ENCODE measurements at places on chromosomes 3 and 15.

DNA sequence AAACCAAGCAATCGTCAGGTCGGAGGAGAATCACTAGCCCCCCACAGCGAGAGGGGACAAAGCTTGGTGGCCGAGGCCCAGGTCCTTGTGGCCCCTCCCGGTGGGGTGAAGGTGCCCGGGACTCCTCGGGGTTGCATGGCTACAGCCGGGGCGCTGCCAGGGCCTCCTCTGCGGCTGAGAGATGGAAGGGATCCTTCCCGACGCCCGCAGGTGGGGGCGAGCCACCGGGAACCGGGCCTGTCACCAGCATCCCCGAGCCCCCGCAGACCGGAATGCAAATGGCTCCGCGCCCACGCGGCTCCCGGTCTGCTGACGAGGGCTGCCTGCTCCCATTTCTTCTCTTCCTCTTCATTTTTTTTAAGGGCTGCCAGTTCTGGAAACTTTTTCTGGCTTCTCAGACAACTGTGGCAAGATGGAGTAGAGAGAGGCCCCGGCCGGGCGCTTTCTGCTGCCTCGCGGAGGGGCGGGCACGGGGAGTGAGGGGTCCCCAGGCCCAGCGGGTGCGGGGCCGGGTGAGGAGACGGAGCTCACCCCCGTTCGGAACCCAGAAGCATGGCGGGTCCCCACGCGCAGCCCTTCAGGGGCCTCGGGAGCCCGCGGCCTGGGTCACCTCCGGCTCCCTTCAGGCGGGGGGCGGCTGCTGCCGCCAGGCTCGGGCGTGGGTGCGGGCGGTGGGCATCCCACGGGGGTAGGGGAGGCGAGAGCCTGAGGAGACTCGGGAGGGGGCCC is 27.5 kb downstream of the MELTF start:
- no peak for DNase-seq

- no peak for DNase-seq
Measured at GRCh38 chr15:47388299-47388698, 329.0 kb upstream of the SEMA6D start.

- no peak for DNase-seq
Measured at GRCh38 chr3:1214933-1215332, 122.1 kb downstream of the CNTN6 start.

DNA sequence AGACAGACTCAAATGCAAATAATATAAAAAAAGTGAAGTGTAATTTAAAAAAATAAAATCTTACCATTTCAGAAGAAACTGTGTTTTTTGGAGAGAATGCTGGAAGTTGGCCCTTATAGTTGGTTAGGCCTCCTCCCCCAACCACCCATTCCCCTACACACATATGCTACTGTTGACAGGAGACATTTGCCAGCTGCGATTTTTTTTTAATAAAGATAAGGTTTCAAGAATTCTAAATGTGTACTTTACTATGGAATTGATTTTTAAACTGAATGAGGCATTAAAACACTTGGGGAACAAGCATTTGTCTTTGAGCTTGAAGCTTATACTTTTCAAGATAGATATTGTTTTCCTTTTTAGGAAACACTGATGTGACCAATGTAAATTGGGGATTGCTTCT is 4.4 kb upstream of the SSR3 start:
- no peak for DNase-seq

DNA sequence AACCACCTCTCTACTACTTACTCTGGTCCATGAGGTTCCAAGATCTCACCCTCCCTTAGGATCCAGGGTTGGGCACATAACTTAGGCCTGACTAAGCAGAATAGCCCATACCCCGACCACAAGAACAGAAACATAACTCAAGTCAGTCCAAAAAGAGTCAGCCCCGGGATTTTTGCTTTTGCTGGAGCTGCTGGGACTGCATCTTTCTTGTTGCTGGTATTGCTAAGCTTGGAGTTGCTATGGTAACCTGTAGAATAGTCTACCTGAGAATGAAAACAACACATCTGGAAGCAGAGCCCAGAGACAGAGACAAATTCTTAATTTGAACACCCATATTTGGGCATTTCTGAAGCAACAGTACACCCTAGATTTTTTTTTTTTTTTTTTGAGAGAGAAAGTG is 6.5 kb downstream of the RUBCN start:
- peak; percentile 66 for DNase-seq

DNA sequence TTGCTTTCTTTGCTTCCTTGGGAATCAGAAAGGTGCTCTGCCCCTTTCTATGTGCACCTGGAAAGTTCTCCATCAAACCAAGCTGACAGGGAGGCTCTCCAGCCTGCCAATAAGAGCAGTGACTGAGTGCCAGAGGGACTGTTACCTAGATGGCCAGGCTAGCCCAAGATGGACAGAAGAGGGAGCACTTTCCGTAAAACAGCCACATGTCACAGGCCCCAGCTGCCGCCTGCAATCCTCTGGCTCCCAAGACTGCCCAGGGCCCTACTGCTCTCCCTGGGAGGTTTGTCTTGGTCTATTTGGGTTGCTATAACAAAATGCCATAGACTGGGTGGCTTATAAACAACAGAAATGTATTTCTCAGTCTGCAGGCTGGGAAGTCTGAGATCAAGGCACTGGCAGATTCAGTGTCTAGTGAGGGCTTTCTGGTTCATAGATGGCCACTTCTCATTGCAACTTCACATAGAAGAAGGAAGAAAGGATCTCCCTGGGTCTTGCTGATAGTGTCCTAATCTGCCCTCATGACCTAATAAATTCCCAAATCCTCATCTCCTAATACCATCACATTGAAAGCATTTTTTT is 72.3 kb downstream of the TAMM41 start:
- DNase-seq, result peak; percentile 38

- DNase-seq, result no peak
Measured at GRCh38 chr3:38026856-38027255, 2.6 kb downstream of the PLCD1 start.

DNA sequence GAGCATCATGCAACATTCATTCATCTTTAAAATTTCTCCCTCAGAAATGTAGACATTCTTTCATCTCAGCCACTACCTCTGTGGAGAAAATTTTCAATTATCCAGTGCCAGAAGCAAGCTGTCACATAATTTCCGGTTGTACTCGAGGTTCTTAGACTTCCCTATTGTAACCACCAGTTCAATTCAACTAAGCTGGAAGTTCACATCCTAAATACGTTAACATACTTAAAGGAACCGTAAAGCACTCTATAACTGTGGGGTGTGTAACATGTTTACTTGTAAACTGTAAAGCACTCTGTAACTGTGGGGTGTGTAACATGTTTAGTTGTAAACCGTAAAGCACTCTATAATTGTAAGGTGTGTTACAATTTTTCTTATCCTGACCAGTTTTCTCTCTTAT is 150.3 kb downstream of the PLCL2 start:
- DNase-seq, result no peak

GRCh38 chr3:124201226-124201625 is 209.3 kb upstream of the ROPN1 start:
- DNase-seq, result no peak

GRCh38 chr15:93855181-93855826 is 376.1 kb upstream of the MCTP2 start:
- no peak for DNase-seq

- no peak for DNase-seq
Measured at GRCh38 chr3:30324587-30324986, 281.8 kb upstream of the TGFBR2 start.

DNA sequence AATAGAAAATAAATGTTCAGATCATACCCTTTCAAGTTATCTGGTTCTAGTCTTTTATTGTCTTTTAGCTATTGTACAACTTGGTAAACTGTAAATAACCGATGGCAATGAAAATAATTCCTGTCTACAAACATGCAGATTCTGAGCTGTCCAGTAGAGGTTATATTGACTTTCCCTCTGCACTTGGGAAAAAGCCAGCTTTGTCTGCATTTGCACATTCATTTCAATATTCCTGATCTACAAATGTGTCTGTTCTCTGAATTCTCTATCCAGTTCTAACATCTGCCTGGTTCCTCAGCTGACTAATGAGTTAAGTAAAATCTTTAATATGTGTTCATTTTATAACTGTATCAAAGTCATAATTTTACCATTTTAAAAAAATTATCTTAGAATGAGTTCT is 408.5 kb downstream of the ERC2 start:
- DNase-seq, result no peak

- DNase-seq, result no peak
Measured at GRCh38 chr3:127796831-127797150, 25.5 kb downstream of the MGLL start.

GRCh38 chr3:136070953-136071949 is 105.7 kb downstream of the PPP2R3A start:
- no peak for DNase-seq

DNA sequence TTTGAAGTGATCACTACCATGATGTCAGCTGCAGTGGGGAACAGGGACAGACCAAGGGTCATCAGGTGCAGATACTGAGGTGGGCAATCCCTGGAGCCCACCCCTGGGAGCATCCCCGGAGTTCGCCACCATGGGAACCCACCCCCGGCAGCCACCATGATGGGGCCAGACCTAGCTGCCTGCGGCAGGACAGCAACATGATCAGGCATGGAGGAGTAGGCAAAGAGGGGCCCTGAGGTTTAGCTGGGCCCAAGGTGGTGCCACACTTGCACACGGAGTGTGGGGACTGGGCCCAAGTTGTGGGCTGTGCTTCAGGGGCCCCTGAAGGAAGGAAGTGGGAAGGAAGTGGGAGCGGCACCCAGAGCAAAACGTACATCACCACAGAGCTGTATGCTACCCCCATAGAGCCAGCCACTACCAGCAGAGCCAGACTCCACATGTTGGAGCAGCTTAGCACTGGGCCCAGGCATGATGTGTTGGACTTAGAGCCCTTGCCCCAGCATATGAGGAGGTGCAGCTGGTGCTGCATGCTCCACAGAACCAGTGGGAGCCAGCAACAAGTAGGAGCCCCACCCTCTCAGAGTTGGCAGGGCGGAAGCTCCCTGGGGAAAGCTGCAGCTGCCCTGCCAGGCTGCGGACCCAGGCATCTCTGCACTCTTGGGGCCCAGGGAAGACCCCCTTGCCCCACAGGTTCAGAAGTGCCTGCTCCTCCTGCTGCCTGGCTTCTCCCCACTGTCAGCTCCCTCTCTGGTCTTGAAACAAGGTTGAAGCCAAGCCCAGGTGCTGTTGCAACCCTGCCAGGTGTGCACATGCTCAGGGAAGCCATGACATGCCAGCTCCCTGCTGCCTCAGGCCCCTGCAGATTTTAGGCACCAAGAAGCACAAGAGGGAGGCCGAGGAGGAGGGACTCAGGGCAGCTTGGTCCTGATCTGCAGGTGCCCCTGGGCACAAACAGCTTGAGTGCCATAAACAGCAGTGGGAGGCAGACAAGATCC is 515.3 kb downstream of the ZBBX start:
- DNase-seq, result no peak

DNA sequence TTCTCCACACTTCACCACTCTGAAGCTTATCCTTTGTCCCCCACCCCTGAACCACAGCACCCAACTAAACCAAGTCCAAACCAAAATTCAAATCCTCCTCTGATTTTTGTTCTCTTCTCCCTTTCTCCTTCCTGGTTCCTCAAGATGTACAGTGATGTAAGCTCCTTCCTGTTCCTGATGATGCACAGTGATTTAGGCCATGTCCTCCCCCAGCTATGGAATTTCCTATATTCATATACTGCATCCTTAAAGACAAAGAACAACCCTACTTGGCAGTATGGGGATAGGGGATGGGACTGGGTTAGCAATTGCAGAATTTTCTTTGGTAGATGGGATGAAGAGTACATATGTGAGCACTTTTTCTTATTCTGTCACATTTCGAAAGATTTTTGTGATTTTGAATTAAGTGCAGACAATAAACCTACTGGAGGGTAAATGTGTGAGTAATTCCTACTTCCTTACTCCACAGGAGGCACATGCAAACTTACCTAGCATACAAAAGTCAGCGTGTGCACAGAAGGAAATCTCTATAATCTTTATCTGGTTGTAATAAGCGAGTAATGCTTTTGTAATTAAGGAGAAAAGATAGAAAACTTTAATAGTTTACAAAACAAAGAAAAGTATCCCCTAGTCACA is 125.0 kb downstream of the ANO10 start:
- DNase-seq, result no peak

DNA sequence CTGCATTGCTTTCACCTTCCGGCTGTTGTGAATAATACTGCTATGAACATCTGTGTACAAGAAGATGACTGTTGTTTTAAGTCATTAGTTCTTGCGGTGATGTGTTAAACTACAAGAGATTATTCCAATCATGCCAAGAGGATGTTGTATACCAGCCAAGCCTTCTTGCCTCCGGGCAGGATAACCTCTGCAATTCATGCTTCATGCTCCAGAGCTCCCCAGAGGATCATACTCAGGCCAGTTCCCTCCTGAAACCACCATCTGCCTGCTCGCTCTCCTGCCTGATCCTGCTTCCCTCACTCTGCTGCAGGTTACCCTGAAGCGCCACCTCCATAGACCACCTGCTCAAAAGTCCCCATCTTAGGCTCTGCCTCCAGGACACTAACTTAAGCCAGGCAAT is 187.1 kb upstream of the PROK2 start:
- no peak for DNase-seq

DNA sequence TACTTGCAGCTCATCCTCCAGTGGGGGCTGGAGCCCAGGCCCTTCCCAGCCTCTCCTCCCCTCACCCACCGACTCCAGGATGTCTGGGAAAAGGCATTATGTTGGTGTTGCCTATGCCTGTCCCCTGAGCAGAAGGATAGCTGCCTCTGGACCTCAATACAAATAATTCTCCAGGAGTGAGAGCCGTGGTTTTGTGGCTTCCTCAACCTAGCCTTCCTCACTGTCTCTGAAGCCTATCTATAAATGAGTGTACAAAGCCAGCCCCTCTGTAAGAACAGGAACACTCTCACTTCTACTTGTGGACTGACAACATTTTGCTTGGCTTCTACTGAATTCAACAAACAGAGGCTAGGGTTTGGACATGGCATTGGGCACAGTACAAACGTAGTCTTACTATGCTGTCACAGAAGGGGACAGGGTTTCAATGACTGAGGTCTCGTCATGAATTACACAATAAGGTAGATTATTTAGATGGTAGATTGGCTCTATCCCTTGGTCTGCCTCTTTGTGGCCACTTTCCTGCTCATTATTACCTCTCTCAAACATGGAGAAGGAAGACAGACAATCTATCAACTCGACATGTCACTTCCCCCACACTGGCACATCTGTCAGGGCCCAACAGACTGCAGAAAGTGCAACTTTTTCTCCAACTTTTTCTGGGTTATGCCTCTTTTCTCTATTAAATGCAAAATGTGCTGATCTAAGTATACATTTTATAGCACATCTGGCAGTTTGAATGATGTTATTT is 82.8 kb upstream of the MEX3B start:
- DNase-seq, result no peak

DNA sequence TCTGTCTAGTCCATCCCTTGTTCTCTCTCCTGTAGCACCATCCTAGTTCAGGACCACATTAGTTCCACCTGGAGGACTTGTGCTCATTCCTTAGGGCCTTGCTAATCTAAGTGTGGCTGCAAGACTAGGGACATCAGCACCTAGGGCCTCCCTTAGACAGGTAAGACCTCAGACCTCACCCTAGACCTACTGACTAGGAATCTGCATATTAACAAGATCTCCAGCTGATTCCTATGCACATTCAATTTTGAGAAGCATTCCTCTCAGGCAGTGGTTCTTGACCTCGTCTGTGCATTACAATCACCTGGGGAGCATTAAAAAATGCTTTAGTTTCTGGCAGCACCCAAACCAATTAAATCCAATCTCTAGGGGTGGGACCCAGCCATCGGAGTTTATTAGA is 238.4 kb upstream of the RGMA start:
- DNase-seq, result no peak

Measured in GM13976 (cell line).